ENCODE measurements at places on chromosomes 3 and 15. TPM values are rescaled to one million over a fixed set of nuclear protein-coding genes. Genes with fewer than 3 reads are reported as not detected.

GRCh38 chr3:114178770-114179368, at the start of gene DRD3:
TSS of gene DRD3 (minus strand) at chr3:114179052. CDS start at chr3:114171992, 7,060 bp downstream.
- peak; percentile 56 for ATAC-seq

DNA sequence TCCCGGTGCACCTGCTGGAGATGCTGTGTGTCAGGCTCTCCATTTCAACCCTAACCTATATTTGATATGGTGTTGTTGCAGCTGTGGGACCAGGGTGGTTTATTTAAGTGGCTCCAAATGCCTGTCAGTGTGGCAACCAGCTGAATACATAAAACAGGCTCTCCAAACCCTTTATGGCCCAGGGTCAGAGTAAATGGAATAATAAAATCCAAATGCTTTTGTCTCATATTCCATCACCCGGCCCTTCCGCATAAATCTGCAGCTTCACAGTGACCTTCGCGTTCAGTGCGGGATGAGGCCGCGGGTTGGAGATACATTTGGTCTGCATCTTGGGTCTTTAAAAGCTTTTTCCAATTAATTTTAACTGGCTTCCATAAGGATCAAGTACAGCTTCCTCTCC, 382.1 kb upstream of the NR2F2 start:
- ATAC-seq: no peak

DNA sequence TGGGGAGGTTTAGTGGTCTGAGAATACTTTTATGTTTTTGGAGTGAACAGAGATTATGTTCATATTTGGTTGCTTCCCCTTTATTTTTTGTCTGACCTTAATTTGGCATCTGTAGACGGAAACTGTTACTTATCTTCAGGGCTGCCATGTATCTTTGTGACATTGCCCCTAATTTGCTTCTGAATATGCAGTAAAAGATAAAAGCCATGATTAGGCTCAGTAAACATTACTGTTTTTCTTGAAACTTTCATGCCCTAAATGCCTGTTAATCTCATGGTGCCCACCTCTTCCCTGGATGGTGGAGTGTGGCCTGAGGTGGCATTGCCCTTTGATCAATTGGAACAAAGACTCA, 106.7 kb downstream of the C3orf70 start:
- no peak for ATAC-seq

- no peak for ATAC-seq
Observed at GRCh38 chr3:68878322-68878721, 54.0 kb downstream of the TAFA4 start.

- ATAC-seq: no peak
Observed at GRCh38 chr3:20478436-20478835, 292.4 kb upstream of the SGO1 start.

GRCh38 chr15:101406036-101406435, 83.5 kb downstream of the PCSK6 start:
- no peak for ATAC-seq

CTXN2 gene
- not detected for total RNA-seq

NMD3 gene
- total RNA-seq: 63.8 TPM

PTX3 gene
- 4.5 TPM for total RNA-seq

DNA sequence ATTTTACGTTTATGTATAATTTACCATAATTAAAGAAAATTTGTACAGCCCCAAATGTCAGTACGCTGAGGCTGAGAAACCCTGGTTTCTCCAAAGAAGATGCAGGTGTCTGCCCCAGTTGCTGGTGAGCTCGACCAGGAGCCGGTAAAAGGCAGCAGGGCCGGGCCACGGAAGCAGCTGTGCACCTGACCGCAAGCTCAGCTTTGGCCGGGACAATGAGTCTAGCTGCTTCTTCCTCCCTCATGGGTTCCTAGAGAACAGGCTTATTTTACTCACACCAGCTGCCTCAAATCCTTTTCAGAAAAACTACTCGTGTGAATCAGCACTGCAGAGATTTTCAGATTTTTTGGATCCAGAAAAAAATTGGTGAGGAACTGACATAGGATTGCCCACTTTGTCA, 18.0 kb upstream of the ZXDC start:
- ATAC-seq: peak; percentile 27

CCDC33 gene
- total RNA-seq: 18.3 TPM

GRCh38 chr3:134253475-134254226, 3.0 kb upstream of the RYK start:
- no peak for ATAC-seq

ALG1L2 gene
- 2.0 TPM for total RNA-seq

DNA sequence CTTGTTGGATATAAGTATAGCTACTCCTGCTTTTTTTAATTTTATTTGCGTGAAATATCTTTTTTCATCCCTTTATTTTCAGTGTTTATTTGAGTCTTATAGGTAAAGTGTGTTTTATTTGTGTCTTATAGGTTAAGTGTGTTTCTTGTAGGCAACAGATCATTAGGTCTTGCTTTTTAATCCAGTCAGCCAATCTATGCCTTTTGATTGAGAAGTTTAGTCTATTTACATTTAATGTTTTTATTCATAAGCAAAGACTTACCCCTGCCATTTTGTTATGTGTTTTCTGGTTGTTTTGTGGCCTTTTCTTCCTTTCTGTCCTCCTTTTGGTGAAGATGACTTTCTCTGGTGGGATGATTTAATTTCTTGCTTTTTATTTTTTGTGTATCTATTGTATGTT, 232.0 kb downstream of the RAP2B start:
- no peak for ATAC-seq

EOGT gene
- total RNA-seq: 5.3 TPM

GRCh38 chr3:67450153-67450552, 204.3 kb downstream of the SUCLG2 start:
- ATAC-seq: no peak

GRCh38 chr3:18190646-18191045, 234.5 kb downstream of the SATB1 start:
- no peak for ATAC-seq

DNA sequence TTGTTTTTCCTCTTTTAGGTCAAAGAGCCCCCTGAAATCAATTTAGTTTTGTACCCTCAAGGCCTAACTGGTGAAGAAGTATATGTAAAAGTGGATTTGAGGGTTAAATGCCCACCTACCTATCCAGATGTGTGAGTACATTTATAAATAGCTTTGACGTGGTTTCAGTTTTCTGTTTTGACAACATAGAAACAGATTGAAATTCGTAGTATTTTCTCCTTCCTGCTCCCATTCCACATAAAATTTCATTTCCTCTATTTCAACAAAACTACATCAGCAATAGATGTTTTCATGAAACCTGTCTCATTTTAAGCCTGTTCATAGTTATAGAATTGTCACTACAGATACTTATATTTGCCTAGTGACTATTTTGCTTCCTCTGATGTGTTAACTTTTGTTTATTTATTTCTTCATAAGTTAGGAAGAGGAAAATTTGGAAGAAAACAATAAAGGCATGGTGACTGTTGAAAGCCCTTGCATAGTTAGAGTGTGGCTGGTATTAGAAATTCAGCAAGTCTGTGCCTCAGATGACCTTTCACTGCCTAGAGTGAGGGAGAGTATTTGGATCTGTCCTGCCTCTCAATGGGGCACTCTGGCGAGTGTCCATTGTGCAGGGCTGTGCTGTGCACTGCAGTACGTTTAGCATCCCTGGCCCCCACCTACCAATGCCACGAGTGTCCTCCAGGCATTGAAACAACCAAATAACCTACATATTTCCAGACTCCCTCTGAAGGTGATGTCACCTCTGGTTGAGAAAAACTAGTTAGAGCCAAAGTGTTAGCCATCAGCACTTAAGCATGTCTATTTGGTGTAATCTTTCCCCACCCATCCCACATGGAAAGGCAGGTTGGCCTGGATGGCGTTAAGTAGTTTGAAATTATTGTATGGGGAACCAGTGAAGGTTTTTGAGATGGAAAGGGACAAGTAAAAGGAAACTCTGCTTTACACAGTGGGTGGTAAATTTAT, 5.9 kb downstream of the EIF2AK4 start:
- ATAC-seq: no peak

GRCh38 chr15:61339516-61339915, 110.4 kb upstream of the RORA start:
- ATAC-seq: no peak

COL8A1 gene
- 156 TPM for total RNA-seq

DAZL gene
- total RNA-seq: not detected

- ATAC-seq: no peak
Observed at GRCh38 chr3:37283011-37283410, 108.6 kb upstream of the LRRFIP2 start.

GRCh38 chr3:58384381-58385090, 49.1 kb downstream of the PDHB start:
- no peak for ATAC-seq

DNA sequence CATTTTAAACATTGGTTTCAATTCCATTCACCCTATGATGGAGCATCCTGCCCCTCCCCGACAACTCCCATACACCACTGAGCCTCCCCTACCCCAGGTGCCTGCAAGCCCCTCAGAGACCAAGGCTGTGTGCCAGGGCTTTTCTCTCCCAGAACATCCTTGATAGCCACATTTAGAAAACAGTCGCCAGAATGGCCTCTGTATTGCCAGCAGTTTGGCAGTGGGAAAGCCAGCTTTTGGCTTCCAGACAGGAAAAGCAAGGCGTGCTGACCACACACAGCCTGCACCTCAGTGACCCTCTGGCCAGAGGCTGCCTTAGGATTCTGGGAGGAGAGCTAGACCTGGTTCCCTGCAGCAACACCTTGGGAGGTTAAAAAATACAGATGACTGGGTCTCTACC, 18.2 kb upstream of the HRH1 start:
- no peak for ATAC-seq

GRIP2 gene
- total RNA-seq: 5.0 TPM

- ATAC-seq: no peak
Observed at GRCh38 chr3:58575971-58576652, 1.1 kb downstream of the FAM107A start.

DNA sequence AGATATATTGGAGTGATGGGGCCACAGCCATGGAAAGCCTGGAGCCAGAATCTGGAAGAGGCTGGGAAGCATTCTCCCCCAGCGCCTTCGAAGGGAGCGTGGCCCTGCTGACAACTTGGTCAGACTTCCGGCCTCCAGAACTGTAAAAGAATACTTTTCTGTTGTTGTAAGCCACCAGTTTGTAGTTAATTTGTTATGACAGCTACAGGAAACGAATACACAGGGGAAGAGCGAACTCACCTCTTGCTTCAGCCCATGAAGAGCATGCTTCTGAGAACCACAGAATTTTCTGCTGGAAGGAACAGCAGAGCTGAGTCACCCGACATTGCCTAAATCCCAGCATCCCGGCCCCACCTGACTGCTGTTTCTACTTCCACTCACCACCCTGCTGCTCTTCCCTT, 501.7 kb downstream of the SHQ1 start:
- peak; percentile 97 for ATAC-seq

- ATAC-seq: no peak
Observed at GRCh38 chr3:30286811-30287210, 319.6 kb upstream of the TGFBR2 start.

GAP43 gene
- total RNA-seq: 312 TPM
